A549 treated with ZK216348 at 1 μM for 4 hours (cell line): ENCODE measurements at places on chromosomes 2 and 18. TPM values are rescaled to one million over a fixed set of nuclear protein-coding genes. Genes with fewer than 3 reads are reported as not detected.

Gene CD28
- total RNA-seq = not detected in 5 replicates

Gene AMER3
- total RNA-seq = not detected in 5 replicates

Gene CFAP221
- total RNA-seq = 0.20 to 0.64 TPM (median 0.35 TPM) in 5 replicates

Gene UGT1A8
- 0.23 TPM in 1 of 5 replicates, not detected in the others for total RNA-seq

Gene STAT4
- total RNA-seq = 3.3 to 5.7 TPM (median 4.1 TPM) in 5 replicates
